ENCODE measurements at places on chromosomes 4 and X.
A peak's percentile ranks its signal among the peaks of the same experiment; 100 is the strongest.

- no peak for DNase-seq
Measured at GRCh38 chrX:132758759-132759158, 199.7 kb downstream of the HS6ST2 start.

- no peak for DNase-seq
Measured at GRCh38 chrX:68808686-68809357, 20.0 kb upstream of the EFNB1 start.

- no peak for DNase-seq
Measured at GRCh38 chr4:184056877-184057276, 151.8 kb downstream of the STOX2 start.

DNA sequence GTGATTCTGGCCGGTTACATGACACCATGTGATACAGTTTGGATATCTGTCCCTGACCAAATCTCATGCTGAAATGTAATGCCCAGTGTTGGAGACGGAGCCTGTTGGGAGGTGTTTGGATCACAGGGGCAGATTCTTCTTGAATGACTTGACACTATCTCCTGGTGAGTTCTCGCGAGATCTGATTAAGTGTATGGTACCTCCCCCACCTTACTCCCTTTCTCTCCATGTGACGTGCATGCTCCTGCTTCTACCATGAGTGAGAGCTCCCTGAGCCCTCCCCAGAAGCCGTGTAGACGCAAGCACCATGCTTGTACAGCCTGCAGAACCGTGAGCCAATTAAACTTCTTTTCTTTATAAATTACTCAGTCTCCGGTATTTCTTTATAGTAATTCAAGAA is 23.6 kb downstream of the CPE start:
- DNase-seq, result no peak

DNA sequence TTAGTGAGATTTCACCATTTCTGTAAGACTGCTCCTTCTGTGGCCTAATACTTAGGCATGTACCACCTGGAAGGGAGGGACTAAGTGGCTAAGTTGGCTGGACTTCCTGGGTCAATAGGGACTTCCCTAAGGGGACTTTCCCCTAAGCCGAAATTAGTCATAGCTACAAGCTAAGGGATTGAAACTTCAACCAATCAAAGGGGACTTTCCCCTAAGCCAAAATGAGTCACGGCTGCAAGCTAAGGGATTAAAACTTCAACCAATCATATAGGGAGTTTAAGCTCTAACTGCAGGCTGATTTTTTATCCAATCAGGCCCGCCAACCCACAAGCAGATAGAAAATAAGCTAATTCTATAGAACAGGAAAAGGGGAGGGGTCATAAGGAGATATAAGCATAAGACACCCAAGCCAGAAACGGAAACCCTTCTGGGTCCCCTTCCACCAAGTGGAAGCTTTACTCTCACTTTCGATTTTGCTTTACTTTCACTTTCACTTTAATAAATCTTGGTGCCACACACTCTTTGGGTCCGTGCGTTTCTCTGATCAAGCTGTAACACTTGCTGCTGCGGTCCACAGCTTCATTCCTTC is 382.8 kb downstream of the KLHL4 start:
- DNase-seq, result no peak

DNA sequence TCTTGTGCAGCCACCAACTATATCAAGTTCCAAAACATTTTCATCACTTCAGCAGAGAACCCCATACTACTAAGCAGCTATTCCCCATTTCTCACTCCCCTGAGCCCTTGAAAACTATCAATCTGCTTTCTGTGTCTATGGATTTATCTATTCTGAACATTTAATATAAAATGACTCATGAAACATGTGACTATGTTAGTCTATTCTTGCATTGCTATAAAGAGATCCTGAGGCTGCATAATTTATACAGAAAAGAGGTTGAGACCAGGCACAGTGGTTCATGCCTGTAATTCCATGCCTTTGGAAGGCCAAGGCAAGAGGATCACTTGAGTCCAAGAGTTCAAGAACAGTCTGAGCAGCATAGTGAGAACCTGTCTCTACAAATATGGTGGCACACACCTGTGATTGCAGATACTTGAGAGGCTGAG is 10.6 kb upstream of the C1QTNF7 start:
- no peak for DNase-seq

DNA sequence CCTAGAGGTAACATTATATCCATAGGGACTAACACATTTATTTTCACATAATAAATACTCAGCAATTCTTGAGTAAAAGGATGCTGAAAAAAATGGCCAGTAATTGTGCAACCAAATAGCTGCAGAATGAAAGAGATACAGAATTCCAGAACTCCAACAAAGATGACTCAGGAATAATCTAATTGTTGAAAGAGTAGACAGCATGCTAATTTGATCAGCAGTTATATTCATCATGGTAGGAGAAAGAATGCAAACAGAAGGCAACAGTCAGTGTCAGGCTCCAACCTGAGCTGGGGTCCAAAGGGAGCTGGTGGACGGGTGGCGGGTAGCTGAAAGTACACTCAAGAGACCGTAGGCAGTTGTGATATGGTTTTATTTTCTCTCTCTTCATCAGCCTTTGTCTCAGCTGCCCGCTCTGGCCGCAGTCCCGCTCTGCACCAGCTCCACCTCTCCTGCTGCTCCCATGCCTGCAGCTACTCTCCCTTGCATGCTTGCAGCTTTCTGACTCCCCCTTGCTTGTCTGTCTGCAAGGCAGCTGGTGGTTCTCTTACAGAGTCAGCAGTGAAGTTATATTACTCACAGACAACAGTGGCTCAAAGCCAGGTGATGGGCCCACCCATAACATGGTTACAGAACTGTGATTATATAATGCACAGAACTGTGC is 1150.1 kb downstream of the STIM2 start:
- peak; percentile 63 for DNase-seq

- DNase-seq, result peak; percentile 53
Measured at GRCh38 chr4:158042591-158043030, 130.2 kb downstream of the GASK1B start.

DNA sequence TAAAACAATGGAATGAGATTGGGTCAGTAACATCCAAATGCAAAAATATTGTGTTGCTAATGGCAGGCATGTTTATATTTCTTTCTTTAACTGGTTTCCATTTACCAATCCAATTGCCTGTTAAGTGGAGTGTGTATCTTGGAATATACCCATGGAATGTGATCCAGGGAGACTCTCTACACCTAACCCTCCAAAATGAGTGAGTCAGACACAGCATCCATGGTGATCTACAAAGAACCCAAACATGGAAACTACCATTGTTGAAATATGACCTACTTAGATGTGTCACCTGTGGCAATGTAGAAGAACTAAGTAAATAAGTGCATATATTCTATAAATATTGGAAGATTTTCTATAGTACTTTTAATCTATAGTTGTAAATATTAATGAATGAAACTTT is 110.3 kb downstream of the AREG start:
- peak; percentile 71 for DNase-seq

DNA sequence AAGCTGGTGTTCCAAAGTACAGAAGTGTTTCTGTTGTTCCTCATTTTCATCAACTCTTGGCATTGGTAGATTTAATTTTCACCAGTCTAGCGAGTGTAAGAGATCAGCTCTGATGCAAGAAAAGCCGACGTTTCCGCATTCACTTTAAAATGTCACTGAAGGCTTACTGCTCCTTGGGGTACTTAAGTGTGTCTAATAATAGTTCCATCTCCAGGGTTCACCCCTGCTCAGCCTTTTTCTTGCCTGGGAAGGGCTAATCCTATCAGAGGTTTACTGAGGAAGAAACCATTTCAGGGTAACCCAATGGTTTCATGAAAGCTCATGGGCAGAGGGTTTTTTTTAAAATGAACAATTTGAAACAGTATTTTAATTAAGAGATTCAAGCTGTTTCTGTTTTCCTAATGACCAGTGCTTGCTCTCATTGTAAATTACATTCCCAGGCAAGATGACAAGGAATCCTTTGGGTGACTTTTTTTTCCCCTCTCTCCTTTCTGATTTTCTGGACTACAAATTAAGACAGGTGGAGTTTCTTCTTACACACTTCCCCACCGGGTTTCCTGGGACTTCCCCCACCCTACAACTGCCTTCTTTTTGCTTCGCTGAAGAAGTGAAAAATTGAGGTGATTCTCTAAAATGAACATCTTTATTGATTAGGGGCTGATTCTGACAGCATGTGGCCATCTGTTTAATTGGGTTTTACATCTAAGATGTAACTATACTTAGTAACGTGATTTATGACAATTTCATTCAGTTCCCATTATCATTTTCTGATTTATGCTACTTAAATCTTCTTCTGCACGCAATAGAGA is 78.7 kb upstream of the CBLL2 start:
- DNase-seq, result no peak

- DNase-seq, result no peak
Measured at GRCh38 chr4:154946113-154946512, 165.0 kb downstream of the RBM46 start.

GRCh38 chrX:49915361-49916222 is 6.8 kb upstream of the CLCN5 start:
- DNase-seq, result peak; percentile 23

- DNase-seq, result no peak
Measured at GRCh38 chr4:1366371-1367229, 19.6 kb downstream of the UVSSA start.

- DNase-seq, result no peak
Measured at GRCh38 chrX:134453631-134454030, 6.3 kb upstream of the HPRT1 start.

DNA sequence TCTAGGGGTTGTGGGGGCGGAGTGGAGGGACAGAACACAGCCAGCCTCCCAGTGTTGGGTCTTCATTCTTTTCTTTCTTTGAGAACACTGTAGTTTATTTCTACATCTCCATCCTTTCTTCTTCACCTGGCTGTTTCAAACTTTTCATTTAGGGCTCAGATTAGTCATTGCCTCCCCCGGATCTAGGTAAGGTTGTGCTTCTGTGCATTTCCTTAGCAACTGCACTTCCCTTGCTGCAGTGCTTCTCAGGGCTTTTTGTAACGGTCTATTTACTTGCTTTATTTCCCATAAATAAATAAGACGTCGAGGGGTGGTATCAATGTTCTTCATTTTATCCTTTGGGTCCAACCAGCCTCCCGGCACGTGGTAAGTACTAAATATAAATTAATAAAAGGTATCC is 31.3 kb downstream of the ADGRL3 start:
- DNase-seq, result no peak

- DNase-seq, result peak; percentile 86
Measured at GRCh38 chr4:15336410-15337167, 91.2 kb upstream of the C1QTNF7 start.

DNA sequence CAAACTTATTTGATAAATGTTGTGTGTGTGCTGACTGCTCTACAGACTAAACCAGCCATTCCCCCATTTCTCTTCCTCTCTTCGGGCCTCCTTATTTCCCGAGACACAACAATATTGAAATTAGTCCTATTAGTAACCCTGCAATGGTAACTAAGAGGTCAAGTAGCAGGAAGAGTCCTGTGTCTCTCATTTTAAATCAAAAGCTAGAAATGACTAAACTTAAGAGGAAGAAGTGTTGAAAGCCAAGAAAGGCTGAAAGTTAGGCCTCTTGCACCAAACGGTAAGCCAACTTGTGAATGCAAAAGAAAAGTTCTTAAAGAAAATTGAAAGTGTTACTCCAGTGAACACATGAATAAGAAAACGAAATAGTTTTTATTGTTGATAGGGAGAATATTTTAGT is 357.8 kb upstream of the SLC7A11 start:
- no peak for DNase-seq

All from NCI-H226 (cell line).